ENCODE measurements at places on chromosomes 7 and 10.
A peak's percentile ranks its signal among the peaks of the same experiment; 100 is the strongest.

GRCh38 chr7:104980841-104981671 lies 32.9 kb upstream of the KMT2E start:
- peak; percentile 36 for DNase-seq

GRCh38 chr7:144824360-144824759 lies 11.5 kb downstream of the TPK1 start:
- DNase-seq, result no peak

DNA sequence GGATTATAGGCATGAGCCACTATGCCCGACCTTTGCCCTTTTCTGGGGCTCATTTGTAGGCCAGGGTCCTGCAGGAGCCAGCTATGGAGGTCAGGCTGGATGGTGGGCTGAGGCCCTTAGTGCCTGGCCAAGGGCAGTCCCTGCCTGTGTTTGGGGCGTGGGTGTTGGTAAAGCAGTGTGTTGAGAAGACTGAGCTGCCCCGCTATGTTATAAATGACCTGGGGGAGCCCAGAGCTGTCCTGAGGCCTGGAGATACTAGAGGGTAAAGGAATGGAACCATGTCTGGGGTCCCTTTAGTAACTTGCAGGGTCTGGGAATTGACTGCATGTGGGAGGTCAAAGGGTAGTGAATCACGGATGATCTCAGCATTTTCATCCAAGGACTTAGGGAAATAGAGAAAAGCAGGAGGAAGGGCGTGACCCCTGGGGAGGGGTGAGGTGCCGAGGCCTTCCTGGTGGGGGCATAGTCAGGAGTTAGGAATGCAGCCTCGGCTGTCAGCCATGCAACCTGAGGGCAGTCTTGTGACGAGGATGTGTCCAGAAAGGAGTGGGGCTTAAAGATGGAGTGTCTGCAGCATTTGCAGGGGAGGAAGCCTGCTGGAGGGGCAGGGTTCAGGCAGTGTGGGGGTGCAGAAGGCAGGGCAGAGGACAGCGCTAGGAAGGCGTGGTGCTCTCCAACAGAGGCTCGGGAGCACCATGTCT lies 31.5 kb downstream of the TMEM248 start:
- no peak for DNase-seq

- no peak for DNase-seq
These were observed 78.3 kb upstream of the ATP6V0A4 start for GRCh38 chr7:138876326-138876725.

- DNase-seq, result peak; percentile 9
These were observed 11.5 kb downstream of the LIPJ start for GRCh38 chr10:88598055-88598454.

GRCh38 chr10:78972160-78972946 lies 96.4 kb upstream of the ZMIZ1 start:
- no peak for DNase-seq

Measured in GM19239 (cell line).